ENCODE measurements at places on chromosomes 13 and 19.
A peak's percentile ranks its signal among the peaks of the same experiment; 100 is the strongest.

GRCh38 chr13:50635504-50635903 lies 208.0 kb downstream of the DLEU7 start:
- DNase-seq = no peak

DNA sequence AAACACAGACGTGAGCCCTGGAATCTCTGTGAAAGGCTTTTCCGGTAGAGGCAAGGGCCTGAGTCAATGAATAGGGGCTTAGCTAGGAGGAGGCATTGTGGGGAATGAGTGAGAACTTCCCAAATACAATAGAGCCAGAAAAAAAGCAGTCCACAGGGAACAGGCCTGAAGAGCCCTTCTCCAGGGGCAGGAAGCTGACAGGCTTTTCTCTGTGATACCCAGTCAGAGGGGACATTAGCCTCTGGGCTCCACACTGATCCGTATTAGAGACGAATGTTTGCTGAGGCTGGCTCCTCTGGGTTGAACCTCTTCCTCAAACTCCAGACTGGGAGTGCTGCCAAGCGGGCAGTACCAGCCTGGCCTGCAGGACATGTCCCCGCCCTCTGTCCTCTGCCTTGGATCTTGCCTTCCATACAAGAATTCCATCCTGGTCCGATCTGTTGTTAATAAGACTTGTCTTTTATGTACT lies 2.3 kb downstream of the DHRS12 start:
- peak; percentile 54 for DNase-seq

DNA sequence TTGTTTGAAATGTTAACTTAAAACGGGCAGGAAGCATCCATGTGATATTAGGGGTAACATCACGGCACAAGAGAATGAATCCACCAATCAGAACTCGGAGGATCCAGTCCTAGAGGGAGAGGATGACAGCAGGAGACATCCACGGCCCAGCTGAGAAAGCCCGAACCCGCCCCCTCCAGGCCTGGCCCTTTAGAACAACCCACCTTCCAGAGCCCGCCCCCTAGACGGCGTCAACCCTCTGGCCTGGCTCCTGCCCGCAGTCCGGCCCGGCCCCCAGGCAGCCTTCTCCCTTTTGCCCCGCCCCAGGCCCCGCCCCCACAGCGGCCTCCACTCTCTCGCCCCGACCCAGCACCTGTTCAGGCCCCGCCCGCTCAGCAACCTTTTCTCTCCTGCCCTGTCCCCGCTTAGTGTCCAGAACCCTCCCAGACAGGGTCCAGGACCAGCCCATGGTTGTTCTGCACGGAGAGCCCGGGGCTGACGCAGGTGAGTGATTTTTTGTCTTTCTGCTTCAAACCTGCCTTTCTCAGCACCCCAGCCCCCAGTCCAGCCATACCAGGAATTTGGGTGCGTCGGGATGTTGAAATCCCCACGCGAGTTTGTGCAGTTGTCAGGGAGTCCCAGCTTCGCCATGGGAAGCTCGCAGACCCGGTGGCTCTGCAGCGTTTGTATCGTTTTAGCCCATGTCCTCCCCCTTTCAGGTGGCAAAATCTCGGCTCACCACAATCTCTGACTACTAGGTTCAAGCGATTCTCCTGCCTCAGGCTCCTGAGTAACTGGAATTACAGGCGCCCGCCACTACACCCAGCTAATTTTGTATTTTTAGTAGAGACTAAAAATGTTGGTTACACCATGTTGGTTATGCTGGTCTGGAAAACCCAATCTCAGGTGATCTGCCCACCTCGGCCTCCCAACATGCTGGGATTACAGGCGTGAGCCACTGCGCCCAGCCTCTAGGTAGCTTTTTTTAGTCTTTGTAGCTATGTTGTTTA lies 16.1 kb downstream of the ZNF816 start:
- peak; percentile 15 for DNase-seq

GRCh38 chr19:31338069-31338776 lies 11.0 kb downstream of the TSHZ3 start:
- DNase-seq = no peak

DNA sequence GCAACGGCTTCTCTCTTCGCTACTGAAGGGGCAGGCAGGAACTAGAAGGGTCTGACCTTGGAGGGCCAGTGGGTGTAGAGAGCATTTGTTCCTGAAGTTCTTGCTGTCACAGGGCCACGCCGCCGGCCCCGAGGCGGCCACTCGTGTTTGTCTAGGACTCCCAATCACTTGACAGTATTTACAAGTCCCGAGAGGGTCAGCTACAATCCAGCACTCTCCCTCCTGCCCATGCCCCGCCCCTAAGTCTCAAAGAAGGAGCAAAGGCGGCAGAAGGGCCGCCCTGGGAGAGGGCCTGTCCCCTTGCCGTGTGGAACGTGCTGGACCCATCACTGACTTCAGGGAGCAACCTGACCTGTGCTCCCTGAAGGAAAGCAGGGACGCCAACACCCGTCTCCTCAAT lies 118.5 kb downstream of the STK24 start:
- no peak for DNase-seq

DNA sequence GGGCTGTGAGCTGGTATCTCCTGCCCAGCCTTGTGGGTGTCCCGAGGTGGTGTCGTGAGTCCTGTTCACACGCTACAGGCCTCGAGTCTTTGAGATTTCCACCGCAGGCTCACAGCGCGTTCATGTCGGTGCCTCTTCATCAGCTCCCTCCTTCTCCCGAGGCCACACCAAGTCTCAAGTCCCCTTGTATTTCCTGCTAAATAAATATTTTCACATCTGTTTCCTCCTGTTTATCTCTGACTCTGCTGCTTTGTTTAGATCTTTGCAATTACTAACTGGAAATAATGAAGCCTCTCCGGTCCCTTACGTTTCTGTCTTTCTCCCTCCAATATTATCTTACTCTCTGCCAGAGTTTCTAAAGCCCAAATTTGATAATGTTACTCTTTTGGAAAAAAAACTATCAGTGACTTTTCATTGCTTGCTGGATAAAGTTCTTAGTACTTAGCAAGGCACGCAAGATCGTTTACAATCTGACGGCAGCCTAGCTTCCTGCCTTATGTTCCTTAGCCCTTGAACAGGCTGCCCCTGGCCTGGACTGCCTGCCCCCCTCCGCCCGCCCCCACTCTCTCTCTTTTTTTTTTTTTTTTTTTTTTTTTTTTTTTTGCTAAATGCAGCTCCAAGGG lies 130.5 kb upstream of the RNF113B start:
- peak; percentile 68 for DNase-seq

Data from endothelial cell of umbilical vein (primary cell).